ENCODE measurements at places on chromosomes 3 and 15. TPM values are rescaled to one million over a fixed set of nuclear protein-coding genes. Genes with fewer than 3 reads are reported as not detected.
A peak's percentile ranks its signal among the peaks of the same experiment; 100 is the strongest.

GRCh38 chr3:193134856-193135255, 106.2 kb upstream of the PLAAT1 start:
- DNase-seq = no peak

GRCh38 chr3:99714146-99714545, 75.8 kb downstream of the COL8A1 start:
- DNase-seq = no peak

DNA sequence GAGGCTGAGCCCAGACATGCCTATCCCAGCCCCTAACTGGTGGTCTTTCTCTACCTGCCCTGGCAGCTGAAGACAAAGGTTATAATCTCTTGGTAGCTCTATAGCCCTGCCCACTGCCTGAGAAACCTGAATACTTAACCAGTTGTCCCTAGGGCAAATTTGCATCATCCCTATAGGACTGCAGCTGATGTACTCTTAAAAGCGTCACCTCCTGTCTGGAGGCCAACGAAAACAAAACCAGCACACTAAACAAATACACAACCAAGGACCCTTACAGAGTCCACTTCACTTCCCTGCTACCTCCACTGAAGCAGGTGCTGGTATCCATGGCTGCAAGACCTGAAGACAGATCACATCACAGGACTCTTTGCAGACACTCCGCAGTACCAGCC, 98.0 kb downstream of the KCNAB1 start:
- no peak for DNase-seq

- no peak for DNase-seq
Measured at GRCh38 chr3:168952551-168952950, 711.0 kb downstream of the MECOM start.

DNA sequence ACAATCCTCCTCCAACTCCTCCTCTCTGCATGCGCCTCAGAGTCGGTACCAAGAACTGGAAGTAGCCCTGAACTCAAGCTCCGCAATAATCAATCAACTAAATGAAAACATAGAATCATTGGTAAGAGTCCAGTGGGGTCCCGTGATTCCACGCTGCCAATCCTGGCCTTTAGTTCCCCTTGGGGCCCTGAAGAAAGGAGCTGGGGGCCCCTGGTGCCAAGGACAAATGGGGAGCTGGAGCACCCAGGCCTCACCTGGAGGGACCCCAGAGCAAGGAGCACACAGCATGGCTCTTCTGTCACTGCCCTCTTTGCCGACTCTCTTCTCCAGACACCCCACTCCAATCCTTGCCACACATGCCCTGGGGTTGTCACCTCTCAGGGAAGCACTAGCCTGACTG, 80.3 kb downstream of the ADAMTS7 start:
- DNase-seq = peak; percentile 57

- no peak for DNase-seq
Measured at GRCh38 chr3:52570076-52570475, 33.7 kb downstream of the UQCC5 start.

GRCh38 chr3:53716998-53717397, 129.2 kb downstream of the CHDH start:
- DNase-seq = no peak

- no peak for DNase-seq
Measured at GRCh38 chr3:77254967-77255831, 215.3 kb downstream of the ROBO2 start.

DNA sequence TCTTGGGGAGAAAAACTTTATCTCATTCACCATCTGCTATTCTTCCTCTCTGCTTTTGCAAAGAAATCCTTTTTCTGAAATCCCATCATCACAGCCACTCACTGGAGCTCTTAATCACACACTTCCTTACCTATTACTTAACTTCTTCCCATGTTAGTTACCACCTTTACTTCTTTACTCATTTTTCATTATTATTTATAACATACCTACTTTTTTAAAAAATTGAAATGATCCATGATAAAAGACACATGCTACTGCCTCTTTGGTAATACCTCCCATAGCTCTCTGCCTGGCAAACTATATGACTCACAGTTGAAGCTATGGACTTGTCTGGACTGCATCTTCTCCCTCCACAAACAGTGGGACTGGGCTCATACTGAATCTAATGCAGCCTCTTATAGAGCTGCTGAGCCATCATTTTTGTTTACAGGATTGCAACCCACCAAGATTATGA, 150.3 kb downstream of the TNIK start:
- DNase-seq = no peak

DNA sequence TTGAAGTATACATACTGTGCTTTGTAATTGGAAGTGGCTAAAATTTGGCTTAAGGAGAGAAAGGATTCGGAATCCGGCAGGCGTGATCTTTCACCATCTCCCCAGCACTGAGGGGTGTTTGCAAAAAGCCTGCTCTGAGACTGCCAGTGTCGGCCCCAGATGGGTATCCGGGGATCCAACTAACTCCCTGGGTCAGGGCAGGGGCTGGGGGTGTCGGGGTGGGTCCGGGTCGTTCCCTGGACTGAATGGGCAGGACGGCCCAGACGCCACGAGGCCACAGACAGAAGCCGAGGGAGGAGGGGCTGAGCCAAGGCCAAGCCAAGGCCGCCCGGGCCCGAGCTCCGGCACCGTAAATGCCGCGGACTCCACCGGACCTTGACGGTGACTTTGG, 349 bp downstream of the PPIB start:
- DNase-seq = no peak

DNA sequence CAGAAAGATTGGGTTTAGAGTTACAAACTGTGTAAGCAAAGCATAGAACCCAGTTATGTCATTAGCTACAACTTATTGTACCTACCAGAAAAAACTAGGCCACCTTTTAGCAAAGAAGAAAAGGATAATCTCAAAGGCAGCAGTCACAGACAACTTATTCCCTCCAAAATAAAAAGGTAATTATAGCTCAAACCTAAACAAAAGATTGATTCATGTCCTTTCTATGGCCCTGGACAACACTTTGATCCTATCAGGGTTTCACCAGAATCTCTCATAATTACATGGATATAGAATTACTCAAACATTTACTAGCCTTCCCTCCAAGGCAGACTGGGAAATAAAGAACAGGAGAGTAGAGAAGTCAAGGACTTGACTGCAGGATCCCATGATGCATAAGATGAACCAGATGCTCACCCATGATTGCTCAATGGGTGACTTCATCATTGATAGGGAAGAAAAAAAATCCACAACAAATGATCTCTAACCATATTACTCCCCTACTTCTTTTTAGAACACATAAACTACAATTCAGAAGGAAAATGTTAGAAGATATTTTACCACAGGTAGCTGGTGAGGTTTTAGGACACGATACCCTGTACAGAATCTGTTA, 17.4 kb downstream of the DET1 start:
- DNase-seq = no peak

DNA sequence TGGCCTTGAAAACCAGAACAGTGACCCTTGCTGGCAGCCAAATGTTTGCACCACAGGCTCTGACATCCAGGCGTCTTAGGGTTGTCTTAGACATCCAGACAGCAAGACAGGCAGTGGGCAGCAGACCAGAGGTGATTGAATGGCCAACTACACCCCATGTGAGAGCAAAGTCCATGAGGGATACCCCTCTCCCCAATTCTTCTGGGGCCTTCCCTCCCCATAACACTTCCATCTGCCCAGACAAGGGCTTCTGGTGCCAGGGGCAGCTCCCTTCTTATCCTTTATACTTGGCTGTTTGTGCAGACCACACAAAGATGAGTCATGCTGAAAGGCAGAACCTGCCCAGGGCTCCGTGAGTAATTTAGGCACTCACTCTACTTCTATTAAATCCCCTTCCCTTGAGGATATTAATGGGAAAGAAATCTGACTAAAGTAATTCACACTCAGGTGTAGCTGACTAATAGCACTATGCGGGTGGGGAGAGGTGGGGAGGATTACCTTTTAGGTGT, 257.9 kb downstream of the UACA start:
- no peak for DNase-seq

DNA sequence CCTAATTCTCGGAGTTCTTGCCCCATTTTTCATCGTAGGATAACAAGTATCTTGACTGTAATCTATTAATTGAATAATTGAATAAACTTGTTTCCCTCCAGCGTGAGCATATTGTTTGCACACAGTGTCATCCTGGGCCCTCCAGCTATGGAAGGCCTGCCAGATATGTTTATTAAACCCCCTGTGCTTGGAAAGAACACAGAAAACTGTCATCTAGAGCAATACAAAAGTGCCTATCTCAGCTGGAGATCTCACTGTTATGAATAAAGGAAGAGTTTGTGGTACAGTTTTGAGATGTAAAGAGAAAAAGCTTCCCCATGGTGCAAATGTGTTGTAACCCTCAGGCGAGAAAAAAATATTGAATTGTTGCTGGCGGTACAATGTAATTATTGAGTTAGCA, 405.9 kb downstream of the SOX2 start:
- no peak for DNase-seq

The CTXN2 gene
- not detected for total RNA-seq

The FMN1 gene
- total RNA-seq = 37.1 TPM

The NLGN1 gene
- 6.5 TPM for total RNA-seq

The CNTN3 gene
- 4.0 TPM for total RNA-seq

The IQCF5 gene
- total RNA-seq = not detected

The HRG gene
- total RNA-seq = not detected

The RTP4 gene
- total RNA-seq = 1.6 TPM

Data from mesenteric fat pad (tissue), 1 donor.